PC-3 (cell line): ENCODE measurements at places on chromosomes 16 and 17.

DNA sequence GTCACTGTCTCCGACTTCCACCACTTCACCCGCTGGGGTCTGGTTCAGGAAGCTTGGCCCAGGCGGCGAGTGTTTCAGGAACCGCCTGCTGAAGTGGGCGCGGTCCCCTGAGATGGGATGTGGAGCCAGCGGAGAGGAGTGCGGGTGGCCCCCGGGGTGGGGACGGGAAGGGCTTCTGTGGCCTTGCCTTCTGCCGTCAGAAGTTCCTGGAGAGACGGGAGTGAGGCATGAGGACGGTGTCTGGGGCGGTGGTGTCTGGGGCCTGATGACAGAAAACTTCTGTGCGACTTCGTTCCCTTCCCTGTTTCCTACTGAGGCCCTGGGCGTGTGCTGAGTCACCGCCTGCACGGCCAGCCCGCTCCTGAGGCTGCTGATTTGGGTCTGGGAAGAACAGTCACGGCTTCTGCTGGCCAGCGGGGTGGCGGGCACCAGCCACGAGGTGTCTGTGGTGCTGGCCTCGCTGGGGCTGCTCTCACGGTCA is 12.3 kb upstream of the NLRC3 start:
- DNase-seq: no peak

GRCh38 chr17:16352667-16353316 is 477 bp downstream of the CENPV start:
- no peak for DNase-seq

GRCh38 chr17:1182811-1183170 is 3.0 kb upstream of the ABR start:
- no peak for DNase-seq

DNA sequence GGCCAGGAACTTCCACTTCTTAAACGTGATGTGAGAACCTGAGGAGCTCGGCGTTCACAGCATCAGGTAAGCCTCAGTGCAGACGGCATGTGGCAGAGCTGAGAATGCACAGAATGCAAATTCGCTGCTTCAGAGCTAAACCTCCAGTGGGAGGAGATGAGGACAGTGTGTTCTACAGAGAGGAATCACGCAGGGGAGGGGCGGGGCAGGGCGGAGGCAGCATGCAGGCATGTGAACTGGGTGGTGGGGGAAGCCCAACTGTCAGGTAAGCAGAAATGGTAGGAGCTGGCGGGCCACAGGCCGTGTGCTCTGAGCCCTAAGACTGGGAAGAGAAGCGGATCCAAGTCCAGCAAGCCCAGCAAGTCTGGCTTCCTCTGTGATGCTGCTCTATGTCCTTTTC is 94.7 kb downstream of the ZNF778 start:
- DNase-seq: no peak

- no peak for DNase-seq
These were observed 93.3 kb upstream of the CLEC3A start for GRCh38 chr16:77929004-77929403.

DNA sequence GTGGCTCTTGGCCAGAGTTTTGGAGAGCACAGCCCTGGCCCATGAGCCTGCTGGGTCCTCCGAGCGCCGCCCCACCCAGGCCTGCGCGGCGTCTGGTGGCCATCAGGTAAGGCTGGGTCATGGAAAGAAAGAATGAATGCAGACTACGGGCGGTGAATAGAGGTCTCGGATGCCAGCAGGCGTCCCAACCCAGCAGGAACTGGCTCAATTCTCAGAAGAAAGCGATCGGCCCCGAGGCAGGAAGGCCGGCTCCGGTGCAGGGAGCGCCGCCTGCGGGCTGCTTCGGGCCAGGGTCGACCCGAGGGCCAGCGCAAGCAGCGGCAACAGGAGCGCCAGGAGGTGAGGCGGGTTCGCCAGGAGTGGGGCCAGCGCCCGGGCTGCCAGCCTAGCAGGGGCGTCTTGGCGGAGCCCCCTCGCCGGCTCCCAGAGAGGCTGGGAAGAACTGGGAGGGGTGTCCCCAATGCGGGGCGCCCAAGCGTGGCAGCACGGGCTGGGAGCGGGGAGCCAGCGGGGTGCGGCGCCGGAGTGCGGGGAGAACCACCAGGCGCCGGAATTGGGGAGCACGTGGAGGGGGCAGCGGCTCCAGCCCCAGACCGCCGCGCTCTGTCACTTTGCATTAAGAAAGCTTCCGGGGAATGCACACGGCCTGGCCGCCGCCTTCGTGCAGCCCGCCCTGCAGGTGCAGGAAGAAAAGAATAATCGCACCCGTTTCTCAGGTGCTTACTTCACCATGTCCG is 7.1 kb upstream of the TMC5 start:
- DNase-seq: peak; percentile 53

GRCh38 chr16:80144191-80144590 is 396.6 kb upstream of the DYNLRB2 start:
- DNase-seq: no peak

DNA sequence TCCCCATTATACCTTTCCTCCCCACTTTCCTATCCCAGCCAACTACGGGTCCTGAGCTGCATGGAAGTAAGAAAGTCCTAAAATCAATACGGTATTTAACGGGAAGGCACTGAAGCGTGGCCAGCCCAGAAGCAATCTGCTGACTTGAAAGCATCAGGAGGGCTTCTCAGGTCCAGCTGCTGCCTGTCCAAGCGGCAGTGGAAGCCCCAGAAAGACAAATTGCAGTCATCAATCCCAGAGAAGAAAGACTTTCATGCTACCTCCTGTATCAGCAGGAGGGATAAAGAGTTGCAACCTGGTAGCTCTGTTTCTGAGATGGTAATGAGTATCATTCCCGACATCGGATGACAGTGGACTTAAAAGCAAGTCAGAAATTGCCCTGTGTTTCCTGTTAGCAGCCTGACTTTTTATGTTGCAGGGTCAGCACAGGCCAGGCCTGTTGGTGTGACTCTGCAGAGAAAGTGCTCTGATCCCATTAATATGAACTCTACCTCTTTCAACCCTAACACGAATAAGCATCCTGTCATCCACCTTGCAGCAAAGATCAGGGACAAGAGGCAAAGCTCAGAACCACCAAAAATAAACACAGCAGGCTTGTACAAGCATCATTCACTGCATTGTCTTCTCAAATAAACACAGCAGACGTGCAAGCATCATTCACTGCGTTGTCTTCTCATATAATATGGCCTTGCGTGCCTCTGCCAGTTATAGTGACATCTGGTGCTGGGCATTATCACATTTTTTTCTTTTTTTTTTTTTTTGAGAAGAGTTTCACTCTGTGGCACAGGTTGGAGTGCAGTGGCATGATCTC is 358.6 kb upstream of the CDH11 start:
- no peak for DNase-seq

- DNase-seq: no peak
These were observed 181.5 kb upstream of the MON1B start for GRCh38 chr16:77009453-77009852.

DNA sequence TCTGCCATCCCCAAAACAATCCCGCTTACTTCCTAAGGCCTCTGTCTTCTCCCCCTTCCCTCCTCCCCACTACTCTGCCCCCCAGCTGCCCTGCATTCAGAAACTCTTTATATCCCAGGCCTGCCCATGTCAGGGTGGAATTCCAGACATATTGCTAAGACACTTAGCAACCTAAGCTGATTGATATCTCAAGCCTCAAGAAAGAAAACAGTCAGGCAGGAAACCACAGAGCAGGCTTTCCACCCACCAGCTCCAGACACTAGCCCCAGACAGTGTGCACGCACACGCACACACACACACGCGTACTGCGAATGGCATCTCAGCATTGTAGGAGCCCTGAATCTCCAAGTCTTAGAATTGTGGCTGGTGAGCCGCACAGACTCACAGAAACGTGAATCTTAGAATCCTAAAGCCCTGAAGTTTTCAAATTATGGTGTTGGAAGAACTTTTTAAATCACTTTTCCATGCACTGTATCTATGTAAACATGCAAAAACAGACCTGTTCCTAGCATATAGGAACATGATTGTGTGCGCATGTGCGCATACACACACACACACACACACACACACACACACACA is 8.8 kb upstream of the LPCAT2 start:
- DNase-seq: peak; percentile 78

- peak; percentile 96 for DNase-seq
These were observed 112.0 kb upstream of the SMURF2 start for GRCh38 chr17:64773836-64774761.

- DNase-seq: no peak
These were observed 1.2 kb upstream of the FGF11 start for GRCh38 chr17:7437950-7438614.

DNA sequence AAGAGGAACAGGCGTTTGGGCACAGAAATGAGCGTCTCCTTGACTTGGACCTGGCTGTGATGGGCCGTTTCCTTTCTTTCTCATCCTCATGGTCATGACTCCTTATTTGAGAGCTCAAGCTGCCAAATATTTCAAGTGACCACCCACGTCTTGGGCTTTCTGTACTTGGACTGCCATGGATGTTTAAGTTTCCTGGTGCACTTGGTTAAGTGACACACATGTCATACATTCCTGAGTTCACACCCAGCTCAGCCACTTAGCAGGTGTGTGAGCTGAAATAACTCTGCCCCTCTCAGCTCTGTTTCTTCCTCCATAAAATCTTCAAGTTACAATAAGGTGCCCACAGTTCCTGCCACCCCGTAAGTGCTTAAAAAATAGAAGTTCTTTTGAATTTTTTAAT is 114.5 kb downstream of the CLEC16A start:
- no peak for DNase-seq

DNA sequence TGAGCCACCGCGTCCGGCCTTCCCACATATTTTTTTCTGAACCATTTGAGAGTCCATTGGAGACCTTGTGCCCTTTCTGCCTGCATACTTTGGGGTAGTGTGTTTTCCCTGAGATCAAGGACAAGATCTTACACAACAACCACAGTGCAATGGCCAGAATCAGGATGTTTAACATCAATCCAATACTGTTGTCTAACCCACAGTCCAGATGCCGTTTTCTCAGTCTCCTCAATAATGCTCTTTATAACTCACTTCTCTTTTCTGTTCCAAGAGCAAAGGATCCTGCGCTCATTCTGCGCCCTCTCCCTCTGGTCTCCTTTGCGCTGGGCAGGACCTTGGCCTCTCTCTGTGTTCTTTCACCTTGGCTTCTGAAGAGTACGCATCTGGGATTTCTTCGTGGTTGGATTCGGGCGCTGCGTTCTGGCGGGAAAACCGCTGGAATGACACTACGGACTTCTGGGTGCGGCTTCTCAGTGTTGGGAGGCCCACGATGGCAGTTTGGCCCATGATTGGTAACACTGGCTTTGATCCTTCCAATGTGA is 16.6 kb downstream of the CBX4 start:
- no peak for DNase-seq

DNA sequence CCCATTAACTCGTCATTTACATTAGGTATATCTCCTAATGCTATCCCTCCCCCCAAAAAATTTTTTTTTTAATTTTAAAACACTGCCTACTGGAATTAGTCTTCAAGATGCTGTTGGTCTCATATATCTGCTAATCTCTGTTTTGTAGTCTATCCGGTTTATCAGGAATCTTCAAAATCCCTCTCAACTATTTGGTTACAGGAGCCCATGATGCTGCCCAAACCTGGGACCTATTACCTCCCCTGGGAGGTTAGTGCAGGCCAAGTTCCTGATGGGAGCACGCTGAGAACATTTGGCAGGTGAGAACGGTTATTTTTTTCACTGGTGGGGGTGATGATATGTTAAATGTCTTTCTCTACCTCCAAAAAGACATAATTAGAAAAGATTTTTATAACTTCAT is 6.9 kb downstream of the TEN1 start:
- DNase-seq: no peak

DNA sequence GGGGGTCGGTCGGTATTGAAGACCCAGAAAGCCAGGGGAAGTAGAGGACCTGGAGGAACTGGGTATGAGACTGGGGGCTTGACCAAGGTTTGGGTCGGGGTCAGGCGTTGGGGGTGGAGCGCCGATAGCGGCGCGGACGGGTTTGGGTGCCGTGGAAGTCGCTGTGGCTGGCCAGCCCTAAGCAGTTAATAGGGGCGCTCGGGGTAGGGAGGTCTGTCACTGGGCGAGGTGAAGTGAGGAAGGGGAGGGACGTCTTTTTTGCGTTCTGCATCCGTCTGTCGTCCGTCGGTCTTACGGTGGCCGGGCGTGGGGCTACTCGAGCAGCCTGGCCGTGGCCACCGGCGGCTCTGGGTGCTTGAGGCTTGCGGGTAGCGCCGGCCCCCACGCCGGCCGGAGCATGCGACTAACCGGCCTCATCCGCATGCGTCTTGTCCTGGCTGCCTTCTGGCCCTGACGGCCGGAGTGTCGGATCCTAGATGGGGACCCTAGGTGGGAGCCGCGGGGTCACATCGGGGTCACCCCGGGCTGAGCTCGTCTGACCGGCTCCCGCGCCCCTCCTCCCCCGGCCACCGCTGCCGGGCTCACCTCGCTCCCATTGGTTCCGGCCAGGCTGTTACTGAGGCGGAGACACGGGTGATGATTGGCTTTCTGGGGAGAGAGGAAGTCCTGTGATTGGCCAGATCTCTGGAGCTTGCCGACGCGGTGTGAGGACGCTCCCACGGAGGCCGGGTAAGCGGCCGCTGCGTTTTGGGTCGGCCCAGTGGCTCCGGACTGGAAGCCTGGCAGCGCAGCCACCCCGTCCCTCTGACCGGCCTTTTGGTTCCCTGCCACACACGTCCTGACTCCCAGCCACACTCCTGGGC is 10.3 kb upstream of the TMEM88 start:
- peak; percentile 88 for DNase-seq

DNA sequence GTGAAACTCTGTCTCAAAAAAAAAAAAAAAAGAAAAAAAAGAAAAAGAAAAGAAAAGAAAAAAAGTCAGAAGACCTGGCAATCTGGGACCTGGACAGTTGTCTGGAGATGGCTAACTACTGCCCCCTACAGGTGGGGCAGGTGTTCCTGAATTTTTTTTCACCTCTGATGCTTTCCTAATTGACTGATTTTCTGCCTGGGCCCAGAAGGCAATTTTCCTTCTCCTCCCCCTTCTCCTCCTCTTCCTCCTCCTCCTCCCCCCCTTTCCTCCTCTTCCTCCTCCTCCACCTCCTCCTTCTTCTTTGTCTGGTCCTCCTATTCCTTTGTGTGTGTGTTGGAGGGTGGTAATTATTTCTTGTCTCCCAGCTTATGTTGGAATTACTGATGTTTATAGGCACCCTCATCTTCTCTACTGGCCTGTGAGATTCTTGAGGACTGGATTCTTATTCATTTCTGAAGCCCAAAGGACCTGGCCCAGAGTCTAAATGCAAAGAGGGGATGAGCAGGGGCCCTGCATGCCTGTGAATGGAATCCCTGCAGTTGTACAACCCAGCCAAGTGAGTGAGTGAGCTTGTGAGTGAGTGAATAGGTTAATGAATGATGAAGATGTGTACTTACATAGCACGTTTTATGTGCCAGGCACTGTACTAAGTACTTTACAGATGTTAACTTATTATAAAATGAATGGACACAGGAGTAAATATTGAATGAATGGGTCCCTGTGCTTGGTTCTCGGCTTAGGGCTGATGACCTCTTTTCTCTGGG is 26.9 kb downstream of the IRX5 start:
- DNase-seq: peak; percentile 38

- peak; percentile 61 for DNase-seq
These were observed 3.4 kb upstream of the HEXD start for GRCh38 chr17:82414548-82415281.

- DNase-seq: no peak
These were observed 449.8 kb downstream of the SHISA9 start for GRCh38 chr16:13351181-13351580.

- no peak for DNase-seq
These were observed 1.0 kb upstream of the IGF2BP1 start for GRCh38 chr17:48995974-48996721.

GRCh38 chr17:75485688-75486087 is 29.3 kb downstream of the TMEM94 start:
- no peak for DNase-seq

- DNase-seq: no peak
These were observed 99.6 kb downstream of the SOCS1 start for GRCh38 chr16:11156401-11156800.
